ENCODE measurements at places on chromosomes 1 and 21. TPM values are rescaled to one million over a fixed set of nuclear protein-coding genes. Genes with fewer than 3 reads are reported as not detected.
A peak's percentile ranks its signal among the peaks of the same experiment; 100 is the strongest.

GRCh38 chr1:9883585-9884449, 26.3 kb downstream of the CTNNBIP1 start:
- DNase-seq: no peak
- peaks cover 17% of the 10 kb centered on the region for H3K4me1 ChIP-seq
- no peak overlapping the region for H3K4me3 ChIP-seq
- no peaks in the 10 kb centered on the region for H3K27me3 ChIP-seq
- H3K36me3 ChIP-seq: no peaks in the 10 kb centered on the region
- no peak overlapping the region for H3K27ac ChIP-seq

GRCh38 chr1:30838996-30839395, 69.6 kb downstream of the SDC3 start:
- H3K4me1 ChIP-seq: no peaks in the 10 kb centered on the region
- peaks cover 30% of the 10 kb centered on the region for H3K27me3 ChIP-seq
- no peak for DNase-seq

GRCh38 chr1:67674260-67675011, 10.6 kb upstream of the GADD45A start:
- H3K27me3 ChIP-seq: peaks cover 10% of the 10 kb centered on the region
- peak overlapping the region; percentile 20 for H3K4me3 ChIP-seq
- H3K36me3 ChIP-seq: no peaks in the 10 kb centered on the region
- peak overlapping the region; percentile 78 for H3K27ac ChIP-seq

DNA sequence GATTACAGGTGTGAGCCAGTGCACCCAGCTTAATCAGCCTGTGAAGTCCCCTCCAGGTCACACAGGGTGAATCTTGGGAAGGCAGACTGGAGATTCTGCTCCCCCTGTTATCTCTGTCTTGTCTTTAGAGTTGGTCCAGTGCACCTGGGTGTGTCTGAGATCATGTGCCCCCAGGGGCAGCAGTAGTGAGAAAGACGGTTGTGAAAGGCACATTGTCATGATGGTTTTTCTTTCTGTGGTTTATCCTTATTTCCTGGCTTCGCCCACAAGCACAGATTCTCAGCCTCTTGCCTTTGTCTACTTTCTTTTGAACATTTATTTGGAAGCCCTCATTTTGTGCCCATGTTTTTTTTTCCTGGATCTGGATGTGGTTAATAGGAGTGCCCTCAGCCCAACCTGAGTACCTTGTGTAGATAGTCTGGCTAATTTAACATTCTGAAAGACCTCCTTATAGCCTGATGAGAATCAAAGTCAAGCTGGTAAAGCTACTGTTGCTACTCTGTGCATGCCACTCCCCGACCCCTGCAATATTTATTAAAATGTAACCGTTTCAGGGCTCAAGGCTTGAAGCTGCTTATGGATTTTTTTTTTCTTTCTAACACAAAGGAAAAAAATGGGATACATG, 23.7 kb downstream of the UCK2 start:
- no peak overlapping the region for H3K4me3 ChIP-seq
- H3K27me3 ChIP-seq: no peaks in the 10 kb centered on the region
- peak; percentile 16 for DNase-seq

DNA sequence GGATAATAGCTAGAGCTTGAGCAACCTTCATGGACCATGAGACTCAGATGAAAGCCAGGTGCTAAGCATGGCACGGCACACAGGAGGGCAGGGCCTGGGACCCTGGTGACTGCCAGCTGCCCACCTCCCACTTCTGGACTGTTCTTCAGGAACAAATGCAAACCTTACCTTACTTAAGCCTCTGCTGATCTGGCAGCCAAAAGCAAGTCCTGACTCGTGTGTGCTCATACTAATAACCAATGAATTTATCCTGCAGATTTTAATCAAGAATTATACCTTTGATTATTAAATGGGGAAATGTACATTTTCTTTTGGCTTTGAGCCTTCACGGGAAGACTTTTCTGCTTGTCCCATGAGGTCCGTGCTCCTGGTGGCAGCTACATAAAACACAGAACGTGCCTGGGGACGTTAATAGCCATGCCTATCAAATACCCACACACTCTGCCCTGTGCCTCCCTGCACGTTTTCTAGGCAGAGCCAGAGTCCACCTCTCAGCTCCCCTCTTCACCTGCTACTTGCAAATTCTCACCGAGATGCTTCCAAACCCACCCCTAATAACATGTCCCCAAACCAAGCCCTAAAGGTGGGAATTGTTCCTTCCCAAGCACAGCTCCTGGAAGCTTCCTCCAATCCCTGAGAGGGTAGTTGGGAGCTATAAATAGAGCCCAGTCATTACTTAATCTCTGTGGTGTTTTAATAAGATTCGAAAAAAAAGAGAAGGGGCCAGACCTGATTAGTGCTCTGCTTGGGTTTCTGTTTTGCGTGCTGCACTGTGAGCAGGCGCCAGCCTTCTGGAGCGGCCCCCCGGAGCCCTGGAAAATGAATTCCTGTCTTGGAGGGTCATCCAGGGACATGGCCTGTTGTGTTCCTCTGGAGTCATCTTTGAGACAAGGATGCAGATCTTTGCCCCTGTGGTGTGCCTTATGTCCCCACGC, 33.5 kb downstream of the SLC1A7 start:
- H3K36me3 ChIP-seq: no peaks in the 10 kb centered on the region
- DNase-seq: no peak
- H3K27ac ChIP-seq: no peak overlapping the region

DNA sequence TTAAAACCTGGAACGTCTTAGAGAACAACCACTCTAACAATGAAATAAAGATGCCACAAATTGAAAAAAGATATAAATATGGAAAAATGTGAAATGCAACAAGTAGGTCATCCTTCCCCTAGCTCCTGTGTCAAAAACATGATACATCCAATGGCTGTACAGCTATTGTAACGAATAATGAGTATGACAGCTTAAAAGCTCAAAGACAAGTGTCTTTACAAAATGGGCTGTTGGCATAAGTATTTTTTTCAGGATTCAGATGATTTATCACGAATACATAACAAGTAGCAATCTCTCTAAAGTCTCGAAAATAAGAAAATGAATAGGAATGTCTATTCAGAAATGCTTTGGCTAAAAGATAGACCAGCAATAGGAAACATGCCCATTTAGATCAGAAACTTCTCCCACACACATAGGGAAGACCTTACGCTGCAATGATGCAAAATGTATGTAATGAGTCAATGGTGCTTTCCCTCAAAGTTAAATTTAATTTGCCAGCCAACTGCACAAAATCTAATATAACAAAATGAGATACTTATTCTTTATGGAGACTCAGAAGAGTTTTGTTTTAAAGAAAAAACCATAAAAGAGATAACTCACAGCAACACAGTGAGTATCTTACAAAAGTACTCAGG, 8.3 kb downstream of the TGFBR3 start:
- H3K27ac ChIP-seq: peak overlapping the region; percentile 90
- H3K27me3 ChIP-seq: no peaks in the 10 kb centered on the region
- H3K4me1 ChIP-seq: peaks cover 62% of the 10 kb centered on the region
- no peak for DNase-seq
- H3K36me3 ChIP-seq: no peaks in the 10 kb centered on the region

GRCh38 chr21:26888256-26888655, 43.0 kb upstream of the ADAMTS1 start:
- no peaks in the 10 kb centered on the region for H3K4me1 ChIP-seq
- peaks cover 3% of the 10 kb centered on the region for H3K27me3 ChIP-seq
- no peak overlapping the region for H3K4me3 ChIP-seq
- DNase-seq: no peak

GRCh38 chr1:58941471-58942289, 157.8 kb upstream of the JUN start:
- peaks cover 61% of the 10 kb centered on the region for H3K4me1 ChIP-seq
- H3K4me3 ChIP-seq: no peak overlapping the region
- peak; percentile 45 for DNase-seq
- no peaks in the 10 kb centered on the region for H3K36me3 ChIP-seq
- H3K27me3 ChIP-seq: no peaks in the 10 kb centered on the region
- H3K27ac ChIP-seq: peak overlapping the region; percentile 82

DNA sequence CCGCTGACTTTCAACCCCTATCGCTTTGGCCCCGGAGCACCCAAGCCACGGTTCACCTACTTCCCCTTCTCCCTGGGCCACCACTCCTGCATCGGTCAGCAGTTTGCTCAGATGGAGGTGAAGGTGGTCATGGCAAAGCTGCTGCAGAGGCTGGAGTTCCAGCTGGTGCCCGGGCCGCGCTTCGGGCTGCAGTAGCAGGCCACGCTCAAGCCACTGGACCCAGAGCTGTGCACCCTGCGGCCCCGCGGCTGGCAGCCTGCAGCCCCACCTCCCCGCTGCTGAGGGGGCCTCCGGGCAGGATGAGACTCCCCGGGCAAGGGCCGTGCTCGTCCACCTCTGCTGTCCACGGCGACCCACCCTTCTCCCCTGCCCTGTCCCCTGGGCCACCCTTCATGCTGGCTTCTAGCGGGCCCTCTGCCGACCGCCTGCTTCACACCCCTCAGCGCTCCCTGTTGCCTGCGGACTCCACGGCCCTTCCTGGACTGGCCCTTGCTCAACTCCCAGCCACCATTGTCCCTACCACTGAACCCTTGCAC, 92.2 kb upstream of the TRABD2B start:
- peaks cover 6% of the 10 kb centered on the region for H3K4me1 ChIP-seq
- H3K27ac ChIP-seq: no peak overlapping the region
- DNase-seq: no peak
- no peak overlapping the region for H3K4me3 ChIP-seq
- H3K36me3 ChIP-seq: no peaks in the 10 kb centered on the region

DNA sequence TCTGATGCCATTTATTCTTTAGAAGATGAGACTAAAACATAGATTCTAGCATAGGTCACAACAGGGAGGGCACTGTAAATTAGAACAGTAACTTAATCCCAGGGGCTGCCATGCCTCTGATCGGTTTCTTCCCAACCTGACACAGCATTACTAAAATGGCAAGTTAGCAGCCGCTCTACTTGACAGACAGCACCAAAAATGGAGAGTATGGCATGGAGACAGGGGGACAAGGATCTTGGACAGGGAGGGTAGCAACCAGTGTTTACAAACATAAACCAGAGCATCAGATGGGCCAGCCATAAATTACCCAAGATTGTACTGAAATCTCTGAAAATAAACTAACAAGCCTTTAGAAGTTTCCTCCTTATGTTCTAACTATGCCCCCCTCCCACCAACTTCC, 5.9 kb downstream of the DUSP10 start:
- no peak for DNase-seq
- peaks cover 53% of the 10 kb centered on the region for H3K36me3 ChIP-seq
- H3K4me3 ChIP-seq: no peak overlapping the region
- H3K4me1 ChIP-seq: peaks cover 49% of the 10 kb centered on the region

DNA sequence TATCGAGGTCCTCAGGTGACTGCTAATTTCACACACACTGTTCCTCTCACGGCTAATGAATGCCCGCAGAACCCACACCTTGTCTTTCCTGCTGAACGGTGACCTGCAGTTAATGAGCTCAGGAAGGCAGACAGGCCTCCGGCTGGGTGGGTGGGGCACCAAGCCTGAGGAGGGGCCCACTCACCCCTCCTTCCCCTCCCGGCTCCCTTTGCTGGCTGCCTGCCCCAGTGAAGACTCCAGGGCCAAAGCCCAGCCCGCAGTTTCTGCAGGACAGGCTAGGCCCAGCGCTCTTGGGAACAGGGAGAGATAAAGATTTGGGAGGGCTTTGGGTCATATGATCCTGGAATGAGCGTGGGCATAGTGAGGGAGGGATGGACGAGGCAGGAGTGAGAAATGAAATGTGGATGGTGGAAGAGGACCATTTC, 26.4 kb downstream of the FOXO6 start:
- no peak for DNase-seq
- H3K4me1 ChIP-seq: peaks cover 8% of the 10 kb centered on the region
- H3K36me3 ChIP-seq: no peaks in the 10 kb centered on the region
- H3K4me3 ChIP-seq: no peak overlapping the region

DNA sequence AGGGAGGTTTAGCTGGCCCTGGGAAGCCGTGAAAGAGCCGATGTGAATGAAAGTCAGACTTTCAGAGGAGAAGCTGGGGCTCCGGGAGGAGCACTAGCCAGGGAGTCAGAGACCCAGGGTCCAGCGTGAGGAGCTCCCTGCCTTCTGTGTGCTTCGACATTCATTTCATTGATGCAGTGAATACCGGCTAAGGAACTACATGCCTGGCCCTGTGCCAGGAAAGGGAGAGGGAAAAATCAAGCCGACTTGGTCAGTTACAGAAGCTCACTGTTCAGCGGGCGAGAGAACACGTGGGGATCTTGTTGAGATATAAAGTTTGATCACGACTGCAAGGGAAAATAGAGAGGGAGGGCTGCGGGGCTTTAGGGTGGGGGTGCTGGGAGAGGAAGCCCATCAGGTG, 76.7 kb upstream of the RUNX3 start:
- no peaks in the 10 kb centered on the region for H3K27me3 ChIP-seq
- peaks cover 6% of the 10 kb centered on the region for H3K36me3 ChIP-seq
- peak overlapping the region; percentile 74 for H3K27ac ChIP-seq
- no peak overlapping the region for H3K4me3 ChIP-seq
- DNase-seq: no peak
- peaks cover 86% of the 10 kb centered on the region for H3K4me1 ChIP-seq

Gene SLC6A9
- 7.4 TPM for total RNA-seq

Gene ATP1A2
- not detected for total RNA-seq

Gene CASZ1
- 4.1 TPM for total RNA-seq

Gene XCL2
- total RNA-seq: 188 TPM

Gene FMO2
- not detected for total RNA-seq

Gene SLFNL1
- 0.22 TPM for total RNA-seq

Gene C4BPB
- 2.1 TPM for total RNA-seq

Measured in activated CD8-positive, alpha-beta T cell treated with anti-CD3 and anti-CD28 coated beads for 36 hours (primary cell).